ENCODE measurements at places on chromosomes 2 and 18.

GRCh38 chr2:214098811-214099210 is 312.0 kb upstream of the VWC2L start:
- no peak for DNase-seq

GRCh38 chr18:35513181-35513936 is 15.6 kb upstream of the INO80C start:
- peak; percentile 14 for DNase-seq

DNA sequence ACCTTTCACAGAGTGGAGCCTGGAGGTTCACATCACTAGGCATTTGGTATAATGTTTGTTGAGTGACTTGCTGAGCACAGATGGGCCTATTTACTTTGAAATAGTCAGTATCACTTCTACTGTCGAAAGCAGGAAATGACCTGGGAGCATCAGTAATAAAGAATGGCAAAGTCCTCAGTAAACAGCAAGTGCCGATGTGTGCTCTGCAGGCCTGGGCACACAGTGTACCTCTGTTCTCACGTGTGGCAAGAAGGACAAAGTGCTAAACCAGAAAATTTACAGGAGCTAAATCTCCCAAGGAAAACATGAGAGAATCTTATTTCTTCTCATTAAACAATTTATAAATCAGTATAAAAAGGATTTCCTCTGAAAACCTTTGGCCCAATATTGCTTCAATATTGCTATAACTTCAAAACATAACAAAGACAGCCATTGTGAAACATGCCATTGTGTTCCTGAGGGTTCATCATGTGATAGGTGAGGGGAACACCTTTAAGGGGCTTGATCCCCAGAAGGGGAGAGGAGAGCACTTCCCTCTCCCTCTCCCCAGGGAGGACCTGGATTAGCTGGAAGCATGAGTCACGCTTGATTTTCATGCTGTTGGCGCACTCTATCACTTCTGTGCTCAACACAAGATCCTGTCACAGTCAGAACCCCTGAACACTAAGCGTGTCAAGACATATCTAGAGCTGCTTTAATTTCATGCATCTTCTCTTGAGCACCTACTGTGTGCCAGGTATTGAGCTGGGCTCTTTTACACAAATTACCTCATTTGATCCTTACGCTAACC is 131.5 kb upstream of the SMAD2 start:
- no peak for DNase-seq

DNA sequence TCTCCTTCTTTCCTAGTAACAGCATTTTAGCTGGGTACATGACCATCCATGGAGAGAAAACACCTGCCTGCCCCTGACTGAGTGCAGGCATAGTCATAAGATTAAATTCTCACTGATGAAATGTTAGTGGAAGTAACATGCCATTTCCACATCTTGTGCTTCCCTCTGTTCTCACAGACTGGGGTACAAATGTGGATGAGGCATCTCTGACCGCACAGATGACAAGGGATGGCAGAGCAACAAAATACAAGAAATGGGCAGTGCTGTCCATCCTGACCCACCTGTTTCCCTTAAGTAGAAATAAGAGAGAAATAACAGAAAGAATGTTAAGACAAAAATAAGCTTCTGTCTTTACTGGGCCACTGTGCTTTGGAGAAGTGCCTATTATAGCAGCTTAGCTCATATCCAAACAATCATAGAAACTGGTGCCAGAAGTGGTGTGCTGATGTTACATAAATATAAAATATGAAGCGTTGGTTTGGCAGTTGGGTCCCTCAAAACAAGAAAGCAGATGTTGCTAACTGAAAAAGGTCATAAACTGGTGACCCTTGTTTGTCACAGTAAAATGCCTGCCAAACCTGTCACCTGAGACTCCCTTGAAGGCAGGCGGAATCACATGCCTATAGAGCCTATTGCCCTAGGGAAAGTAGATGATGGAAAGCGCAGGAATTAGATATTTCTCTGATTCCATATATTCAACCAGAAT is 72.4 kb upstream of the CCDC150 start:
- peak; percentile 34 for DNase-seq

DNA sequence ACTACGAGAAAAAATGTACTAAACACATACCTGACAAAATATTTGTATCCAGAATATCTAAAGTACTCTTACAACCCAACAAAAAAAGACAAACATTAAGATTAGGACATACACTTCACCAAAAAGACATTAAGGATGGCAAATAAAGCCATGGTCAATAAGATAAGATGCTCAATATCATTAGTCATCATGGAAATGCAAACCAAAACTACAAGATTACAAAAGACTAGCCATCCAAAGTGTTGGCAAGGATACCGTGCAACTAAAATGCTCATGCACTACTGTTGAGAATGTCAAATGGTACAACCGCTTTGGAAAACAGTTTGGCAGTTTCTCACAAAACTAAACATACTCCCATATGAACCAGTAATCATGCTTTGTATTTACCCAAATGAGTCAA is 29.7 kb downstream of the MAP3K2 start:
- DNase-seq = no peak

DNA sequence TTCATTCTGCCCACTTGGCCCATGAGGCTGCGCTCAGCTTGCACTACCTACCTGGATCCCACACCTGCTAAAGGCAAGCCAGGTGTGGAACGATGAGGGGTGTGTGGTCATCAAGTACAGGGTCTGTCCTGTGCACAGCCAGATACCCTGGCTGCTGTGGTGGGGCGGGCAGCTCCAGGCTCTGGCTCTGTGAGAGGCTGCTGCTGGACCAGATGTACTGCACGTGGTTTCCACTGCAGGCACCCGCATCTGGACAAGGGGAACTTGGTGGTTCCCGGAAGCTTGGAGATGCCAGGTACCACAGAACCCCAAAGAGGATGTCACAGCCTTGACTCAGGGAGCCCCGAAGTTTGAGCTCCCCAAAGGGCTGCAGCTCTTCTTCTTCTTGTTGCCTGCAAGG is 68.1 kb upstream of the ZNF804A start:
- DNase-seq = no peak

GRCh38 chr2:236603361-236604015 is 33.9 kb downstream of the ACKR3 start:
- DNase-seq = peak; percentile 17

DNA sequence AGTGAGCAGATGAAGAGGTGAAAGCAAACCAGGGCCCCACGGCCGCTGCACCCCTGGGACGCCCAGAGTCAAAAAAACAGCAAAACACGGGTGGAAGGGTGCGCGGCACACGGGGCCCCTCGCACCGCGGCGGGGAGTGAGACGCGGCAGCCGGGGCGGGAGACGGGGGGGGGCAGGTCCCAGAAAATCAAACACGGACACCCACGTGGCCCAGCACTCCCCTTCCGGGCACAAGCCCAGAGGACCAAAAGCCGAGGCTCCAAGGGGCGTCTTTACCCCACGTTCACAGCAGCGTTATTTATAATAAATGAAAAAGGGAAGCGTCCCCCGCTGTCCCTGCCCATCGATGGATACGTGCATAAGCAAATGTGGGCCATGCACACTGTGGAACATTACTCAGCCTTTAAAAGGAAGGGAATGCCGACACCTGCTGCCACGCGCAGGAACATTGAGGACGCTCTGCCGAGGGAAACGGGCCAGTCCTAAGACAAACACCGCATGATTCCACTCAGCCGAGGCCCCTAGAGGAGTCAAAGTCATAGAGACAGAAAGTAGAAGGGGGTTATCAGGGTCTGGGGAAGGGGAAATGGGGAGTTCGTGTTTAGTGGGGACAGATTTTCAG is 677 bp upstream of the COPS9 start:
- no peak for DNase-seq

- DNase-seq = no peak
These were observed 35.4 kb downstream of the PDE1A start for GRCh38 chr2:182391443-182391842.

GRCh38 chr2:88181511-88181910 is 11.4 kb downstream of the THNSL2 start:
- no peak for DNase-seq

- peak; percentile 80 for DNase-seq
These were observed 29.6 kb downstream of the GAD1 start for GRCh38 chr2:170846314-170846713.

DNA sequence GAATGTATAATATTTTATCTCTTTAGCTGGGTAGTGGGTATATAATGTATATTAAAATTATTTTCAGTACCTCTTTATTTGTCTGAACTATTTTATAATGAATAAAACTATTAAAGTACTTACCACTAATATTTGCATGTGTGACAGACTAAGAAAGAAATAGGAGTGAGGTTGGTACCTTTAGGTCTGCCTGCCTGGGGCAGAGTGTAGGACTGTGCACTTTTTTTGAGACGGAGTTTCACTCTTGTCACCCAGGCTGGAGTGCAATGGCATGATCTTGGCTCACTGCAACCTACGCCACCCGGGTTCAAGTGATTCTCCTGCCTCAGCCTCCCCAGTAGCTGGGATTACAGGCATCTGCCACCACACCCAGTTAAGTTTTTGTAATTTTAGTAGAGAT is 18.8 kb downstream of the NCOA1 start:
- no peak for DNase-seq

- DNase-seq = peak; percentile 29
These were observed 71.2 kb upstream of the STPG4 start for GRCh38 chr2:47226132-47226922.

GRCh38 chr2:37780387-37780676 is 108.9 kb upstream of the CDC42EP3 start:
- no peak for DNase-seq

- no peak for DNase-seq
These were observed 96.8 kb downstream of the DTNB start for GRCh38 chr2:25576596-25576995.

DNA sequence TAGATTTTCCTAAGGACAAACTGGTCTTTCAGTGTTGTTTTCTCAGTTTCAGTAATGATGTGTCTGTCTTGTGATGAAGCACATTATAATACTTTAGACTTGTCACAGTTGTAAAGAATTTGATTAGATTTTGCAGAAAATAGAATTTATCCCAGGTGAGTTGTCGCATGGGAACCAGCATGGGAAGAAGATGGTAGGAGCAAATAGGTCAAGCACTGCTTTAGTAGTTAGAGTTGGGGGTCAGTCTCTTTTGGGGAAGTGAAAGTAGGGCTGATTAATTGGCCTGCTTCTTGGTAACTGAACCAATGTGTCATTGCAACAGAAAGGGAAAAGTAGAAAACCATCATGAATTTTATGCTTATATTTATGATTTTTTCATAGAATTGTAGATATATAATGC is 153.2 kb upstream of the MYO3B start:
- no peak for DNase-seq

GRCh38 chr18:14961991-14962390 is 214.0 kb downstream of the ANKRD30B start:
- DNase-seq = no peak

- no peak for DNase-seq
These were observed 2.2 kb downstream of the ONECUT2 start for GRCh38 chr18:57437402-57437765.

DNA sequence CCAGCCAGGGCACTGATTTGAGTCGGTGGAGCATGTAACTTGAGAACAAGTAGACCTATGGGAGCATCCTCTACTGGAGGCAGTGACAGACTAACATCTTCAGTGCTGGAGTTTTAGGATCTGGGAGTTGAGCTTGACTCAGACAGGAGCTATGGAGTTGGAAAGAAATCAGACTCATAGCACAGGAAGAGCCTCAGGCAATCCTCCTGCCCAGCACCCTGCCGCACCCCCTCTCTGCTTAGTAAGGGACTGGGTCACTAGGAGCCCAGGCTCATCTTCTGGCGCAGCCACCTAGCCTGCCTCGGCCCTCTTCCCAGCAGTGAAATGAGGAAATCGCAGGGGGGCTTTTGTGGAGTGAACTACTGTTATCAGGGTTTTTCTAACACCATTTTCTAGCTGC is 3.6 kb downstream of the ARID5A start:
- DNase-seq = no peak

DNA sequence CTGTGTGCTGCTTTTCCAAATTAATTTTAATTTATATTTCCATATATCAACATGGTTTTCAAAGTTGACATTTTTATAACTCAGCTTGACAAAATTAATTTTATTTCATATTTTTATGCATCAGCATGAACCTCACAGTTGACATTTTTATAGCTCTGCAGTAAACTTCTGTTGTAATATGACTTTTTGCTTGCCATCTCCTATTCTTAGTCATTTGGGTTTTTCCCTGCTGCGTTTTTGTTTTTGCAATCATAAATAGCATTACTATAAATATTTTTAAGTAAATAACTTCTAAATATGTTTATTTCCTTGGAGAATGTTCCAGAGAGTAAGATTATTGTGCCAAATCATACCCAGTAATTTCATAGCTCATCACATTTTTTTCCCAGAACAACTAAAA is 21.0 kb upstream of the L3MBTL4 start:
- DNase-seq = no peak

Measured in NCI-H446 treated with DMSO at 0.1 percent for 48 hours (cell line).